ENCODE measurements at places on chromosomes 12 and 14. TPM values are rescaled to one million over a fixed set of nuclear protein-coding genes. Genes with fewer than 3 reads are reported as not detected.

The DAO gene
- total RNA-seq = 0.79 TPM

The CD163L1 gene
- total RNA-seq = 14.1 TPM

The APOF gene
- not detected for total RNA-seq

The MMP17 gene
- total RNA-seq = 16.1 TPM

The RNASE3 gene
- total RNA-seq = 0.63 TPM

The MYRFL gene
- 0.87 TPM for total RNA-seq

The TSPAN19 gene
- 2.4 TPM for total RNA-seq

The TBC1D30 gene
- 8.7 TPM for total RNA-seq

The ENDOU gene
- total RNA-seq = 0.16 TPM

The B4GALNT1 gene
- total RNA-seq = 3.2 TPM

The WIF1 gene
- 0.87 TPM for total RNA-seq

The CSRP2 gene
- 14.0 TPM for total RNA-seq

The TAS2R7 gene
- not detected for total RNA-seq

The AQP6 gene
- 1.7 TPM for total RNA-seq

The ARID2 gene
- total RNA-seq = 72.4 TPM

The PYGL gene
- 14.3 TPM for total RNA-seq

The TWF1 gene
- 35.7 TPM for total RNA-seq

The FBXO21 gene
- 519 TPM for total RNA-seq

The RASSF8 gene
- 71.7 TPM for total RNA-seq

The GIT2 gene
- 47.2 TPM for total RNA-seq

The RPS6KA5 gene
- 9.4 TPM for total RNA-seq

The SERPINA4 gene
- 0.19 TPM for total RNA-seq

The LRP6 gene
- 39.3 TPM for total RNA-seq

The FAM186B gene
- total RNA-seq = 68.6 TPM

The GLT8D2 gene
- 5.7 TPM for total RNA-seq

The CMKLR1 gene
- 2.4 TPM for total RNA-seq

The SLC5A8 gene
- total RNA-seq = 0.71 TPM

The CORO1C gene
- total RNA-seq = 57.2 TPM

The ANKRD52 gene
- 32.3 TPM for total RNA-seq

The PCED1B gene
- total RNA-seq = 47.2 TPM

The AKAP3 gene
- 71.0 TPM for total RNA-seq

The FGF23 gene
- total RNA-seq = not detected

The LALBA gene
- 3.8 TPM for total RNA-seq

The IAPP gene
- not detected for total RNA-seq

The TUNAR gene
- 4.2 TPM for total RNA-seq

The CPM gene
- 22.5 TPM for total RNA-seq

The HEBP1 gene
- total RNA-seq = 48.7 TPM

The SLC2A13 gene
- total RNA-seq = 19.8 TPM

The LRRC9 gene
- 4.3 TPM for total RNA-seq

The ISM2 gene
- total RNA-seq = 28.7 TPM

The ART4 gene
- total RNA-seq = 0.16 TPM

The SYNJ2BP gene
- total RNA-seq = 21.9 TPM

The DYNC1H1 gene
- total RNA-seq = 538 TPM

The NID2 gene
- 8.1 TPM for total RNA-seq

The CMA1 gene
- not detected for total RNA-seq

The CLEC9A gene
- total RNA-seq = 5.4 TPM

The DBX2 gene
- total RNA-seq = 2.5 TPM

The STAC3 gene
- total RNA-seq = 5.0 TPM

The A2ML1 gene
- total RNA-seq = 47.6 TPM

The PAH gene
- total RNA-seq = 9.3 TPM

The CDCA3 gene
- total RNA-seq = 43.5 TPM

The TCTN2 gene
- 22.7 TPM for total RNA-seq

The PLCZ1 gene
- total RNA-seq = 13.4 TPM

The MYF5 gene
- total RNA-seq = not detected

The AMN gene
- 3.0 TPM for total RNA-seq

The GPRC5D gene
- 0.68 TPM for total RNA-seq

The FGF6 gene
- not detected for total RNA-seq

The TIMELESS gene
- 16.3 TPM for total RNA-seq

The ASIC1 gene
- total RNA-seq = 3.5 TPM

The CCDC177 gene
- total RNA-seq = 1.9 TPM
